ENCODE measurements at places on chromosomes 1 and 21. TPM values are rescaled to one million over a fixed set of nuclear protein-coding genes. Genes with fewer than 3 reads are reported as not detected.

GRCh38 chr1:160789702-160790611 is 6.0 kb upstream of the LY9 start:
- no peak for DNase-seq

- no peak for DNase-seq
Measured at GRCh38 chr1:225677350-225678124, 24.6 kb upstream of the ENAH start.

DNA sequence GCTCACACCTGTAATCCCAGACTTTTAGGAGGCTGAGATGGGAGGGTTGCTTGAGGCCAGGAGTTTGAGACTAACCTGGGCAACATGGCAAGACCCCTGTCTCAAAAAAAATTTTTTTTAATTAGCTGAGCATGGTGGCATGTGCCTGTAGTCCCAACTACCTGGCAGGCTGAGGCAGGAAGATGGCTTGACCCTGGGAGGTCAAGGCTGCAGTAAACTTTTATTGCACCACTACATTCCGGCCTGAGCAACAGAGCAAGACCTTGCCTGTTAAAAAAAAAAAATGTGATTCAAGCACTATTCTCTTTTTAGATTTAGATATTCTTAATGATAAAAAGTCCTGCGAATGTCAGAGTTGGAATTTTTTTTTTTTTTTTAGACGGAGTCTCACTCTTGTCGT is 102.5 kb upstream of the L1TD1 start:
- peak; percentile 2 for DNase-seq

GRCh38 chr1:193658691-193659090 is 472.3 kb upstream of the B3GALT2 start:
- DNase-seq: no peak

RIMKLA gene
- 0.14 TPM for total RNA-seq

DNA sequence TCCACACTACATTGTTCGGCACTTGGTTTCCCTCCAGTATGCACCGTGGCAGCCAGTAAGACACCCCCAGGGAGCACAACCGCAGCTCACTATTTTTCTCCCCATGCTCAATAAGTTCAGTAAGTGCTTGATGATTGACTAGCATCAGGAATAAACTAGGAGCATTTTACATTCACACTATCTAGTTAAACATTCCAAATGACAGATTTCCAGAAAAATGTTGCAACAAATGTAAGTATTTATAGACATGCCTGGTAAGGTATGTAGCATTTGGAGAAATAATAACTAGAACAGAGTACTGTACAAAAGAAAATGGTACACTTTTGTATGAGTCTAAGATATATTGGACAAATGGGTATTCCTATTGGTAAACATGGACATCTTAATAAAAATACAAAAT is 92.9 kb downstream of the SLC45A1 start:
- DNase-seq: no peak

- DNase-seq: no peak
Measured at GRCh38 chr1:246226041-246226440, 281.0 kb downstream of the SMYD3 start.

DNA sequence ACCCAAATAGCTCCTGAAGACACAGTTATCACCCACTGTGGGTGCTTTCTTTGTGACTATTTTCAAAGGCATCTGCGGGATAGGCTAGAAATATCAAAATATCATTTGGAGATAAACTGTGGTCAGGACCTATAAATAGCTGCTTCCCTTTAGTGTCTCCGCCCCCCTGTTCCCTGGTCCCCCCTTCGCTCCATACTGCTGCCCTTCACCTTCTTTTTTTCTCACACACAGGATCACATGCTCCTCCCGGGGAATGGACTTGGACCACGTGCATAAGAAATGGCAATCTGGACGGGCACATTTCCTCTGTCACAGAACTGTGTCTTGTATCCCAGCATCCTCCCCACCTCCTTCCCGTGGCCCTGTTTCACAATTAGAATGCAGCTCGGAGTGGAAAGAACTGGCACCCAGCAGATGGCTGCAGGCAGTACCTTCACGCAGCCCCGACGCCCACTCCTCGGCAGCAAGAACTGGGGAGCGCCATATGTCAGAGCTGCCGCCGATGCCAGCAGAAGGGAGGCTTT is 68.8 kb upstream of the SSX2IP start:
- no peak for DNase-seq

DNA sequence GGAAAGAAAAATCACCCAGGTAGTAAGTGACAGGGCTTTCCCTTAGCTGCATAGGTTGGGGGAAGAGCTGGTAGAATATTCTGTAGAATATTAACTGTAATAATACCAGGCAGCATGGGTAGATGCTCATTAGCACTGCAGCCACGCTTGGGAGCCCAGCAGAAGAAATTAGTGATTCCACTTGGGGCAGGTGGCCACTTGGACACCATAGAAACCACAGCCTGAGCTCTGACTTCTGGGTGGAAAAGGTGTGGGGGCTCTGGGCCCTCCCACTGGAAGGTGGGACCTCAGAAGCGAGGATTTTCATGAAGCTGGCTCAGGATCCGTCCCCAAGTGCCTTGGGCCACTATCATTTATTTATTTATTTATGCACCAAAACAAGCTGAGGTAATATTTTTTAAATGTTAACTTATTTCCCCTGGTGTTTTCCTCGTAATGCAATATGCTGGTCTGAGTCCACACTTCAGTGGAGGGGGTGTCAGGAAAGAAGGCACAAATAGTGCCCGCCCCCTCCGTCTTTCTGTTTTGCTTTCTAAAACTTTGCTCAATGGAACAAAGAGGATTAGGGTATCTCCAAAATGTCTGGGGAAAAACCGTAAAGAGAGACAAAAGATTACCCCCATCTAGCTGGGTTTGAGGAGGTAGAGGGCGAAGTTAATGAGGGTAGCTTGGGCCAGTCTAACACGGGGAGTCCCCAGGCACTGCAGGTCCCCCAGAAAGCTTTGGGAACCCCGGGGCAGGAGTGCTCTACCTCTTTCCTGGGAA is 75.2 kb upstream of the GADD45A start:
- no peak for DNase-seq

LPAR3 gene
- 1.2 TPM for total RNA-seq

DNA sequence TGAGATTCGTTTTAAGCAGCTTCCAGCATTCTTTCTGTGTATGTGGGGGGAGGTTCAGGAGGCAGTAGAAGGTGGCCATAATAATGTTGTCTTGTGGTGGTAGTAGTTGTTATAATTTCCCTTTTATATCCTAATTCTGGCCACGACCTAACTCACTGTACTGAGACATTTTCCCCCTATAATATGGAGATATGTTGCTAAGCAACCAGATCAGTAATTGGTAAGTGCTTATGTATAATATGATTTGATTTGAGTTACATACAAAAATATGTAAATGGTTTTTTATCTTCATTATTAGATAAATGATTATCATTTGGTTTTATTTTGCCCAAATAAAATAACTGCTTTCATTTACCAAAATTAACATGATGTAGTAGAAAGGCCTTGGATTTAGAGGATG is 376.2 kb downstream of the KIF26B start:
- no peak for DNase-seq

- no peak for DNase-seq
Measured at GRCh38 chr1:119808491-119808890, 2.8 kb downstream of the REG4 start.

SLAMF8 gene
- total RNA-seq: not detected

DNA sequence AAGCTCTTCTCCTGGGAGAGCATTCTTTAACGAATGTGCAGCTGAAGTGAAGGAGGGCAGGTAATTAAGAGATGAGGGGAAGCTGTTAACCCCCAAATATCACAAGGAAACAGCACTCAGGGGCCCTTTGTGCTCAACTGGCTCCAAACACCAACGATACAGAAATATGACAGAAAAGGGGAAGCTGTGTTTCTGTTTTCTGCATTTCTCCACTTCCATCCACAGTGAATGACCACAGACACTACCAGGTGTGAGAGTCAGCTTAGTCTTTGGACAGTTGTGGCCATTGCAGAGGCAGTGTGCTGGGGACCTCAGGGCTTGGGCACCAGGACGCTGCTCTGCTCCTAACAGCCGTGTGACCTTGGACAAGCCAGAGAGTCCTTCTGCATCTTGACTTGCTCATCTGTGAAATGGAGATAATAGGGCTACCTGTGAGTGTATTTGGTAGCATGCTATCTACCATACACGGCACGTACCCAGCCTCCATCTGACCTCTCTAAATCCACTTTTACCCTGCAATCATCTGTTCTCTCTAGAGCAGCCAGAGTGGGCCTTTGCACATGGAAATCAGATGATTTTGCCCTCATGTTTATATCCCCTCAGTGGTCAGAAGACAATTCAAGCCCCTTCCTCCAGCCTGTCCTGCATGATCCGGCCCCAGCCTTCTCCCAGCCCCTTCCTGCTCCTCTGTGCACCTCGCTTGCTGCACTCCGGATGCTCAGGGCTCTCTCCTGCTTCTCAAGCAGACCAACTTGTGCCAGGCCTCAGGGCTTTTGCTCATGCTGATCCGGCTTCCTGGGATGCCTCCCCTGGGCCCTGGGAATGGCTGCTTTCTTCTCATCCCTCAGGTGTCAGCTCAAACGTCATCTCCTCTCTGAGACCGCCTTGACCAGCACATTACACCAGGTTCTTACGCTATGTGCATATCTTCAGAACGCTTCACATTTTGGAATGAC is 4.7 kb upstream of the TINAGL1 start:
- no peak for DNase-seq

DNA sequence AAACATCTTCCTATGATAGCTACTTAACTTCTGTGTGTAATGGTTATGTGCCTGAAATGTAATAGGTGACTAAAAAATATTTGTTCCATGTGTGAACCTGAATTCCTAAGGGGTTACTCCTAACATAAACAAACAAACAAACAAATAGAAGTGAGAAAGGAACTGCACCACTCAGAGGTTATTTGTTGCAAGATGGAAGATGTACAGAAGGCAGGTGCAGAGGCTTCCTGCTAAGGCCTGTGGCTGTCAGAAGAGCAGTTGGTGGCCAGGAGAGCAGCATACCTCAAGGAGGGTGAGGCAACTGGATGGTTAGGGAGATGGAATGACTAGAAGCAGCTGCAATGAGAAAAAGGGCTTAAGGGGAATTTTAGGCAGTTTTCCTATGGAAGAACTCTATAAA is 940.6 kb downstream of the TTLL7 start:
- no peak for DNase-seq

RXRG gene
- total RNA-seq: not detected

DNA sequence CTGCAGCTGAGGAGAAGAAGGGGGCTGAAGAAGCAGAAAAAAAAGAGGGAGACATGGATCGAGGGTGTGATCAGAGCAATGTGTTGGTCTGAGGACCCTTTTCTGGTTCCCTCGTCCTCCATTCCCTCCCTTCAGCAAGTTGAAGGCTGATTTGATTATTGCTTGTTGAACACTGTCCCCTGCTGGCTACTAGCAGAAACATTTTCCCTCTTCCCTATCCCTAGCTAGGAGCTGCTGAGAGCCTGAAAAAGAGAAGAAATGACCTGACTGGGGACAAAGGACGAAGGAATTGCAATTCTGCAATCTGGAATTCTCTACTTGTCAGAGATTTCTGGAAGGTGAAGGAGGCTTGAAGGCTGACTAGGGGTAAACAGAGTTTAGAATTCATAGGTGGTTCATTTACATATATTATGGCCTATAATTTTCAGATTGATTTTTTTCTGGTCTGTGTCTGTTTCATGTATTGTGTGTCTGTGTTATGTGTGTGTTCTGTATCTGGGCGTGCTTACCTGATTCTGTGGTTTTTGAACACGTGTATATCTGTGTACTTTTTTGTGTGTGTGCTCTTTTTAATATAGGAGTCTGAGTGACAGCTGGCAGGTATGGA is 9.8 kb downstream of the NHLH1 start:
- DNase-seq: peak; percentile 15

ADAMTS5 gene
- 2.4 TPM for total RNA-seq

DNA sequence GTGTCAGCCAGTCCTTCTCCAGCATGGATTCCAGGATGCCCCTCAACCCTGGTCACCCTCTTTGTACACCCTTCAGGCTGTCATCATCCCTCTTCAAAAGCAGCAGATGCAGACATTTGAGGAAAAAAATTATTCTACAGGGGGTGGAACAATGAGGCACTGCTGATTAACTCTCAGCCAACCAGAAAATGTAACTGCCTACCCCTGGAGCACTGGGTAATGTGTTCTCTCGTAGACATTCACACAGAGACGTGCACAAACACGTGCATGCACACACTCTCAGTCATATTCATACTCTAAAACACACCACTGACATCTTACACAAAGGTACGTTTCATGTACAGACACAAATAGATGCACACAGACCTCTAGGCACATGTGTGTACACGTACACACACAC is 175.4 kb downstream of the TRABD2B start:
- no peak for DNase-seq

OR2T29 gene
- not detected for total RNA-seq

GRCh38 chr1:165576536-165576935 is 32.7 kb downstream of the LRRC52 start:
- no peak for DNase-seq

- no peak for DNase-seq
Measured at GRCh38 chr21:22192766-22193165, 1194.6 kb downstream of the NCAM2 start.

- no peak for DNase-seq
Measured at GRCh38 chr1:3007298-3008147, 13.7 kb upstream of the ACTRT2 start.

- no peak for DNase-seq
Measured at GRCh38 chr1:56196839-56197238, 382.5 kb downstream of the PLPP3 start.

- no peak for DNase-seq
Measured at GRCh38 chr1:175808573-175808972, 65.2 kb upstream of the TNR start.

KRTAP19-1 gene
- not detected for total RNA-seq

NTMT2 gene
- not detected for total RNA-seq

E2F2 gene
- total RNA-seq: 6.5 TPM

GRCh38 chr1:88736633-88737248 is 52.7 kb downstream of the PKN2 start:
- DNase-seq: no peak

CYP4A11 gene
- total RNA-seq: not detected

DNA sequence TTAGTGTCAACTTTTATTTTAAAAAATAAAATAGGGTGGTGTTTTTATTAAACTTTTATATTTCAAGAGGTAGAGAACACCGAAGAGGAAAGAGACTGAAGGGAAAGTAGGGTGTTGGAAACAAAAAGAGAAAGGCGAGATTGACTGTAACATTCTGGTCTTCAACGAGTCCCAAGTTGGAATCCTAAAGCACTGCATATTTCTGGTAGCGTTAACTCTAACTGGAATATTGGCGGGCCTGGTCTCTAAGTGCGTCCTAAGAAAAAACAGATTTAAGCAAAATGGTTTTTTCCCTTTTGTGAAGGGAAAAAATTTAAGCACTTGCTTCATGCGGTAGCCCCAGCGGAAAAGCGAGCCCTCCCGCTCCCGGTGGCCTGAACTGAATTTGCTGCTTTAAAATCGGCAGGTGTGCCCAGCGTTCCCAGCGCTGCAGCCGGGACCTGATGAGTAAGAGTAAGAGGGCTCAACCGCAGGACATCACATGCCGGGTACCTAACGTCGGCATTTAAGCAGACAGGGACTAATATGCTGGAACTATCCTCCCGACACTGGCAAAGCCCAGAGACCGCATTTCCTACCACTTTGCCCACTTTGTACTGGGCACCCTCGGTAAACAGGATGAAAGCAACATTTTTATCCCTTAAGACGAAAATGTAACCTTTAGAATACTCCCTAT is 30.5 kb upstream of the NFIA start:
- DNase-seq: no peak
